ENCODE measurements at places on chromosomes 3 and 15. TPM values are rescaled to one million over a fixed set of nuclear protein-coding genes. Genes with fewer than 3 reads are reported as not detected.
A peak's percentile ranks its signal among the peaks of the same experiment; 100 is the strongest.

LMLN gene
- 5.0 TPM for total RNA-seq

MST1R gene
- 0.81 TPM for total RNA-seq

LRRK1 gene
- total RNA-seq: 1.5 TPM

- no peaks in the 10 kb centered on the region for H3K27me3 ChIP-seq
- H3K27ac ChIP-seq: no peak overlapping the region
- H3K36me3 ChIP-seq: peaks cover 43% of the 10 kb centered on the region
- H3K4me1 ChIP-seq: no peaks in the 10 kb centered on the region
- H3K4me3 ChIP-seq: no peak overlapping the region
- no peak for DNase-seq
These were observed 10.6 kb downstream of the B4GALT4 start for GRCh38 chr3:119230071-119230470.

DNA sequence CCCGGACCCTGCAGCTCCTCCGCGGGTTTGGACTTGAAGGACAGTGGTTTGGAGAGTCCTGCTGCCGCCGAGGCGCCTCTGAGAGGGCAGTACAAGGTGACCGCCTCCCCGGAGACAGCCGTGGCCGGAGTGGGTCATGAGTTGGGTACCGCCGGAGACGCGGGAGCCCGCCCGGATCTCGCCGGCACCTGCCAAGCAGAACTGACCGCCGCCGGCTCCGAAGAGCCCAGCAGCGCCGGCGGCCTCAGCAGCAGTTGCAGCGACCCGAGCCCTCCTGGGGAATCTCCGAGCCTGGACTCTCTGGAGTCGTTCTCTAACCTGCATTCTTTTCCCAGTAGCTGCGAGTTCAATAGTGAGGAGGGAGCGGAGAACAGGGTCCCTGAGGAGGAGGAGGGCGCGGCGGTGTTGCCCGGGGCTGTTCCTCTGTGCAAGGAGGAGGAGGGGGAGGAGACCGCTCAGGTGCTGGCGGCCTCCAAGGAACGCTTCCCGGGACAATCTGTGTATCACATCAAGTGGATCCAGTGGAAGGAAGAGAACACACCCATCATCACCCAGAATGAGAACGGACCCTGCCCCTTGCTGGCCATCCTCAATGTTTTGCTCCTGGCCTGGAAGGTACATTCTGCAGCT is 634 bp downstream of the MINDY2 start:
- peaks cover 50% of the 10 kb centered on the region for H3K4me1 ChIP-seq
- peak overlapping the region; percentile 89 for H3K4me3 ChIP-seq
- H3K27me3 ChIP-seq: no peaks in the 10 kb centered on the region
- no peaks in the 10 kb centered on the region for H3K36me3 ChIP-seq

- H3K27ac ChIP-seq: no peak overlapping the region
- H3K27me3 ChIP-seq: no peaks in the 10 kb centered on the region
- H3K4me3 ChIP-seq: no peak overlapping the region
- H3K4me1 ChIP-seq: no peaks in the 10 kb centered on the region
- no peak for DNase-seq
- H3K36me3 ChIP-seq: no peaks in the 10 kb centered on the region
These were observed 37.5 kb downstream of the TSPAN3 start for GRCh38 chr15:77033417-77033728.

DNA sequence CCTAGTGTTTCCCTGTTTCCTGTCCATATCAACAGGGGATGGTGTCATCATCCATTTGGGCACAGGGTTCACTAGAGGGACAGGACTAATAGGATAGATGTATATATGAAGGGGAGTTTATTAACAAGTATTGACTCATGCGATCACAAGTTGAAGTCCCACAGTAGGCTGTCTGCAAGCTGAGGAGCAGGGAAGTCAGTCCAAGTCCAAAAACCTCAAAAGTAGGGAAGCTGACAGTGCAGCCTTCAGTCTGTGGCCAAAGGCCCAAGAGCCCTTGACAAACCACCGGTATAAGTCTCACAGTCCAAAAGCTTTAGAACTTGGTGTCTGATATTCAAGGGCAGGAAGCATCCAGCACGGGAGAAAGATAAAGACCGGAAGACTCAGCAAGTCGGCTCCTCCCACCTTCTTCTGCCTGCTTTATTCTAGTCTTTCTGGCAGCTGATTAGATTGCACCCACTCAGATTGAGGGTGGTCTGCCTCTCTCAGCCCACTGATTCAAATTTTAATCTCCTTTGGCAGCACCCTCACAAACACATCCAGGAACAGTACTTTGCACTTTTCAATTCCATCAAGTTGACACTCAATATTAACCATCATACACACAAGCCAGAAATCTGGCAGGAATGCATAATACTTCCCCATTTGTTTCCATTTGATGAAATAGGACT is 43.4 kb downstream of the CD200 start:
- H3K27me3 ChIP-seq: no peaks in the 10 kb centered on the region
- no peak overlapping the region for H3K4me3 ChIP-seq
- H3K36me3 ChIP-seq: no peaks in the 10 kb centered on the region
